HT-29 (cell line): ENCODE measurements at places on chromosomes 2 and 18.

DNA sequence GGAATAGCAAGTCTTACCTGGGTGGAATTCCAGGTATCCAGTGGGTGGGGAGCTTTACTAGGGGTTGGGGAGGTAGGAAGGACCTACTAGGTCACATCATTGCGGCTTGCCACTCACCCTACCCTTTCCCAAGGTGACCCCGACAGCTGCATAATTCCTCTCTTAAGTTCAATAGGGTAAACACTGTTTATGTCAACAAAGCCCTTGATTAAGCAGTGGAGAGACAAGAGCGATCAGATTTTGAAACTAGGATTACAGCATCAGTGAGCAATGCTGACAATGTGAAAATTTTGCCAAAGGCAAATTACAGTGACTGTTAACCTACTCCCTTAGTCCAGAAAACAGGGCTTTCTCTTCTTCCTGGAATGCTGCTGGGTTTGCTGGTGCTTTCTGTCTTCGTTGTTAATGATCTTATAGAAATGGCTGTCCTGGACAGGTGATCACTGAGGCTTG lies 14.5 kb downstream of the SLC19A3 start:
- no peak for DNase-seq

DNA sequence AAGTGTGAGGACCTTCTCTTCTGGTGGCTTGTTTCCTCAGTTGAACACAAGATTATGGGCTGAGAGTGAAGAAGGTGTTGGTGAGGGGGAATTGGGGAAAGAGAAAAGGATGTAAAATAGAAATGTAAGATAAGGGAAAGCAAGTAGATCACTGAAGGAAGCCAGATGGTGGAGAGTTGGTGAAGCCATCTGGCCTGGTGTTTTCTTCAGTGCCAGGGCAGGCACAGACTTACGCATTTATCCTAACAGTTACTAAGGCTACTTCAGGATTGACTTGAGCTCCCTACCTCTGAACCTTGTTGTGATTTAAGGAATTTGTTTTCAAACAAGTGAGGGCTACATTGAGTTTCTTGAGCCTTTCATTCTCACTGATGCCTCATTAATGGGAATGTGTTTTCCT lies 113.8 kb downstream of the GALNT1 start:
- DNase-seq: no peak

GRCh38 chr18:74148543-74149070 lies 284 bp downstream of the TIMM21 start:
- no peak for DNase-seq

GRCh38 chr18:26662996-26663395 lies 114.6 kb upstream of the KCTD1 start:
- DNase-seq: no peak

GRCh38 chr2:66536290-66536673 lies 101.4 kb downstream of the MEIS1 start:
- DNase-seq: no peak

DNA sequence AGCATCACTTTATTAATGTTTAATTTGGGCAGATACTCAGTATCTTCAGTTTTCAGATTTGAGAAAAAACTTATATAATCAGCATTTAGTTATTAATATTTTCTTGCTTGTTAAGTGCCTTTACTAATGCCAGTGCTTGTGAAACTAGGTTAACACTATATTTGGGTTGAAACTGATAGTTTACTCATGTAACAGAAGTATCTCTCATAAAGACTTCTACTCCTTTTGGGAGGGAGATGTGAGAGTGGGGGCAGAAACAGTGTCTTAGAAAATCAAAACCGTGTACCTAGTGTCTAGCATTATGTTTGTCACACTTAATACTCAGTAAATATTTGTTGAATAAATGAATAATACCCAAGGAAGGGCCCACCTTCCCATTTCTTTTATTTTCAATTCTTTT lies 129.5 kb downstream of the MSTN start:
- no peak for DNase-seq

- DNase-seq: no peak
These were observed 53.4 kb downstream of the BOLA3 start for GRCh38 chr2:74094291-74094690.

GRCh38 chr2:146785101-146785500 lies 1059.7 kb upstream of the ACVR2A start:
- no peak for DNase-seq

DNA sequence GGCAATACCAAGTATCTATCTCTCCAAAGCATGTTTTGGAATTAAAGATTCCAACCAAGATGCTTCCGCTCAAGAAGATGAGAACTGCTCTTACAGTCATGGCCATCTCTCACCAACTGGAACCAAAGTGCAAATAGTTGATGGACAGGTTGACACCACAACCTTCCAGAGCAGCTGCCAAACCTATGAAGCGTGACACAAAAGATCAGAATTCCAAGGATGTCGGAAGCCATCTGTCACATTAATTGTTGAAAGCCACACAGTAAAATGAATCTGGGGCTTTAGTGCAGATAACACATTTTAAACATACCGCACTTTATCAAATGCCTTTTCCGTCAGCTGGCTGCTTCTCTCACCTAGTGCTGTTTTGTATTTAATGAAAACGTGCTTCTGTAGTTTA lies 195.7 kb downstream of the CDH20 start:
- no peak for DNase-seq

DNA sequence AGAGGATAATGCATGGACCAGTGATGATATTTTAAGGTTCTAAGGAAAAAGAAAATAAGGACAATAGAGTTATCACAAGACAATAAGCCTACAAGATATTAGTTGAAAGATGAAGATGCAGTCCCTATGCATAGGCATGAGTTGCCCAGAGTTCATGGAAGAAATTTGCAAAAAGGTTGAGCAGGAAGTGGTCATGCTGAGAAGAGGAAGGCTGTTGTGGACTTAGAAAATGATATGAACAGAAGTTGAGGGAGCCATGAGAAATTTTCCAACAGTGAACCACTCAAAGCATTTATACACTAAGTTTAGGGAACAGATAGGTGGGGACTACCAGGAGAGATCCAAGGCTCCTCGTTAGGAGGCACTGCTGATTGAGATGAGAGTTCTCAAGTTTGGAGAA lies 3.5 kb downstream of the OSBPL6 start:
- DNase-seq: no peak

DNA sequence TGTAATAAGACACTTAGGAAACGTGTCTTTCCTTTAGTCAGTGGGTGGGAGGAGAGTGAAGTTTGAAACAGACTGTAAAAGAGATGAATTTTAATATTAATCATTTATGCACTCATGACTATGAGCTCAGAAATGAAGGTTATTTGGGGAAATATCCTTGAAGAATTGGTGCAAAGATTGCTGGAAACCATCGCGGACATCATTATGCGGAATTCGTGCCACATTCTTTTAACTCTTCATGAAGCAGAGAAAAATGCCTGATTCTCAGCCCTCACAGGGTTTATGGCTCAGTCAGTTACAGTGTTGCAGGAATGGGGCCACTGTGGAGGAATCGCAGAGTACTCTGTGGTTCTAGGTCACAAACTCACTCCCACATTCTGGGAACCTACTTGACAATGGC lies 109.7 kb downstream of the RGPD3 start:
- no peak for DNase-seq

GRCh38 chr2:119659601-119660342 lies 19.2 kb upstream of the TMEM177 start:
- DNase-seq: peak; percentile 58

DNA sequence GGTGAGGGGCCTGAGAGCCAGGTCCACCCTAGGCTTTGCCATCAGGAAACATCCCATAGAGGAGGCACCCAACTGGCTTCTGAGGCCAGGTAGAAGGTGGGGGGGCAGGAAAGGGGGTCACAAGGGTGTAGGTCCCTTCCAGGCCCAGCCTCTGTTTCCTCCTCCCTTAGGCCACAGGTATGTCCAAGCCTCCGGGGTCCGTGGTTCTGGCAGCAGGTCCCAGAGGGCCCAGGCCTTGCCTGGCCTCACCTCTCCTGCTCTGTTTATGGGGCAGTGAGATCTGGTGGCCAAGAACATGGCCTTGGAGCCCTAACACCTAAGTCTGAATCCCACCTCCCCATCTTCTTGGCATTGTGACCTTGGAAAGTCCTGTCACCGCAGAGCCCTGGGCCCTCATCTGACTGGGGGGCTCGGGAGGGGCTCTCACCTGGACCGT lies 21.6 kb upstream of the GPR17 start:
- no peak for DNase-seq

DNA sequence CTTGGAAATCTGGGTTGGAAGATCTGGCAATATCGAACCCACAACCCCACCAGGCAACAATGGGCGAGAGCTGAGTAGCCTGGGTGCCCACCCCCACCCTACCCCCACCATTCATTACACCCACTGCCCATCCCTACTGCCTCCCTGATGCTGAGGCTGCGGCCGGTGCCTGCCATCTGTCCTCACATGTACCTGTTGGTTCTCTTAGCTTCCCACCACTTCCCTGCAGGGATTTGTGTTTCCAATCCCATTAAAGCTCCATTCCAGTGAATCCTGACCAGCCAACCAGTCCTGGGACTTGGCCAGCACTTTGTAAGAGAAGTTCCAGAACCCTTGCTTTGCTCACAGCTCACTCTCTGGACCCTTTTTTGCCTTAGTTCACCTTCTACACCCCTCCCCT lies 163.0 kb upstream of the SH3BP4 start:
- DNase-seq: no peak

DNA sequence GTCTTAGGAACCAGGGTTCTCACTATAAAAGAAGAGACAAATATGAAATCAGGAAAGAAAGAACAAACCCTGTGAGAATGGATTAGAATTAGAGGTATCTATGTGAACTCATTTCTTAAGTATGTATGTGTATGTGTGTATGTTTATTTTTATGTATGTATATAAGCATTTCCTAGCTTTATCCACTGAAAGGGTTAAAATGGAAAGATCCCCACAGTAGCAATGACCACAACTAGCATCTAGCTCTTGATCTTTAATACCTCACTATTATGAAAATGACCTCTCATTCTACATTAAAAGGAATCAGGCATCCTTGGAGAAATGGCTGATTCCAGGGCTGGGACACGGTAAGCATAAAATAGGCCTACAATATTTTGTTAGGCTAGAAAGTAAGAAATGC lies 31.6 kb downstream of the RTN4 start:
- DNase-seq: no peak

DNA sequence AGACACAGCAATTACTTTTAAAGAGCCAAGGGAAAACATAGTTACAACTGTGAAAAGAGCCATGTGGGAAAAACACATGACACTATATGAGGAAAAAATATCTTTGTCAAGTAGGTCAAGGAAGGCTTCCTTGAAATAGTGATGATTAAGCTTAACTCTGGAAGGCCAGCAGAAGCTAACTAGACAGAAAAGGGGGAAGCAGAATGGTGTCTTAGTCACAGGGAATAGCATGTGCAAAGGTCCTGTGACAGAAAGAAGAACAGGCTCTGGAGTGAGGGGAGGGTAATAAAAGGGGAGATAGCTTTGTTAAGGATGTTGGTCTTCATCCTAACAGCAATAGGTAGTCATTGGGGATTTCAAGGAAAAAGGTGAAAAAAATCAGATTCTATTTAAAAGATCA lies 64.0 kb downstream of the ARHGAP25 start:
- DNase-seq: no peak
